ENCODE measurements at places on chromosomes 1 and 21.

DNA sequence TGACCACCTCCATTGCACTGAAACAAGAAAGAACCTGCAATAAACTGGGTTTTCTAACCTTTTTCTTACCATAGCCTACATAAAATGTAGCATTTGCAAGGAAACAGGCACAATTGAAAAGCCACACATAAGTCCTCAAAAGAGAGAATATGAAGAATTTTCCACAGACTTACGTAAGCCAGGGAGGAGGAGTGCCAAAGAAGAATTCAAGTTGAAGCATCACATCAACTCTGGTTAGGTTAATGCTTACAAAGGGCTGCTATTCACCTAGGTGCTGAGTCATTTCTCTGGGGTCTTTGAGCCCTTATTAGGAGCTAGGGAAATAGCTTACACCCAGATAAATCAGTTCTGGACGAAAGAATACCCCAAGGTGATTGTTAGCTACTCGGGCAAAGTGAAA lies 9.6 kb downstream of the OSCP1 start:
- no peak for DNase-seq

- no peak for DNase-seq
These were observed 48.6 kb upstream of the ASPM start for GRCh38 chr1:197195100-197195499.

DNA sequence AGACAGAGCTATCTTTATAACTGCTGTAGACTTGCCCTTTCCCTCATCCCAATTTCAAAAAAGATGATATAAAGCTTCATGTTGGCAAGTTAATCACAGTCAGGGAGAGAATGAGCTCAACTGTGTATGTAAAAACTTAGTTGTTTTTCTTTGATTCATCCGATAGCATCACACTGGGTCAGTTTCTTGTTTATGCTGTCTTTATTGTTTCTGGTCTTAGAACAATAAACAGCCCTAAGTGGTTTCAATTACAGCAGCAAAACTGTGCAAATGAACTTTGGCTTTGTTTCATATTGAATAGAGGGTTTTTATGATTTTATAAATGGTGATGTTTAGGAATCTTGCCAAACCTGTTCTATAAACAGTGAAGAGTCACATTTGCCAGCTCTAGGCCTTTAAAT lies 423.8 kb upstream of the CXADR start:
- DNase-seq, result no peak

DNA sequence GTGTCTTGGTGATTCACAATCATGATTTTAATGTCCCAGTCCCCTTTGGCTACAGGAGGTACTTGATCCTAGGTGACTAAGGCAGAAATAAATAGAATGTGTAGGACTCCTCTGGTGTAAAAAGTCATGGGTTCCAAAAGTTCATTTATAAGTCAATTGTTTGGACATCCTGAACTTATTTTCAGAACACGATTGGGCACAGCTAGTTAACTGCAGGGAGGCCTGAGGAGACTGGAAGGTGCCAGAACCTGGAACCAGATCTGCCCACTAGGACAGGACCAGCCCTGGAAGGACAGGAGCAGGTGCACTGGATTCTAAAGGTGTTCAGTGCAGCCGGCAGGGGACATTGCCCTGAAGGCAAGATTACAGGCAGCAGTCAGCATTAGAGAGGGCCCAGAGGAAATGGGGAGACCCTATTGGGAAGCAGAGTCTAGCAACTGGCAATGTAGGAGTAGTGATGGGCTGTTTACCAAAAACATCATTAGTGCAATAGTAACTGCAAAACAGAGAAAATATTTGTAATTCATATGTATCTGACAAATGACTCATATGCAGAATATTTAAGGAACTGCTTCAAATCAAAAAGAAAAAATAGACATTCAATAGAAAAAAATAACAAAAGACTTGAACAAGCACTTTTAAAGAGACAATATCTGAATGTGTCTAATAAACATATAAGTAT lies 23.6 kb upstream of the HEATR1 start:
- DNase-seq, result no peak

DNA sequence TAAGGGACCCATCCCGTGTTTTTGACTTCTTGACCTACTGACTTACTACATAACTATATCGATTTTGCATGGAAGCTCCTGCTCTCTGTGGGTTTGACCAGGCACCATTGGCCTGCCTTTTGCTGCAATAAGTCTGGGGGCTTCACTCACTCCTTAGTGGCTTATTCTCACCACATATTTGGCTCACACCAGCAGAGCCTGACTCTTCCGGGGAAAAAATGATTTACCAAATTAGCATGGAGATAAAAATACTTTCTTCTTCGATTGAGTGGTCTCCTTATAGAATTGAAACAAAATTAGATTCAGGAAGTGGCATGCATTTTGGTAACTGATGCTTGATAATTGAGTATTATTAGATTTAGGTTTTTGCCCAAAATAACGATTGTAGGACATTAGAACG lies 129.7 kb downstream of the RUNX1 start:
- DNase-seq, result no peak

GRCh38 chr1:6502000-6502891 lies 10.8 kb upstream of the PLEKHG5 start:
- DNase-seq, result no peak

DNA sequence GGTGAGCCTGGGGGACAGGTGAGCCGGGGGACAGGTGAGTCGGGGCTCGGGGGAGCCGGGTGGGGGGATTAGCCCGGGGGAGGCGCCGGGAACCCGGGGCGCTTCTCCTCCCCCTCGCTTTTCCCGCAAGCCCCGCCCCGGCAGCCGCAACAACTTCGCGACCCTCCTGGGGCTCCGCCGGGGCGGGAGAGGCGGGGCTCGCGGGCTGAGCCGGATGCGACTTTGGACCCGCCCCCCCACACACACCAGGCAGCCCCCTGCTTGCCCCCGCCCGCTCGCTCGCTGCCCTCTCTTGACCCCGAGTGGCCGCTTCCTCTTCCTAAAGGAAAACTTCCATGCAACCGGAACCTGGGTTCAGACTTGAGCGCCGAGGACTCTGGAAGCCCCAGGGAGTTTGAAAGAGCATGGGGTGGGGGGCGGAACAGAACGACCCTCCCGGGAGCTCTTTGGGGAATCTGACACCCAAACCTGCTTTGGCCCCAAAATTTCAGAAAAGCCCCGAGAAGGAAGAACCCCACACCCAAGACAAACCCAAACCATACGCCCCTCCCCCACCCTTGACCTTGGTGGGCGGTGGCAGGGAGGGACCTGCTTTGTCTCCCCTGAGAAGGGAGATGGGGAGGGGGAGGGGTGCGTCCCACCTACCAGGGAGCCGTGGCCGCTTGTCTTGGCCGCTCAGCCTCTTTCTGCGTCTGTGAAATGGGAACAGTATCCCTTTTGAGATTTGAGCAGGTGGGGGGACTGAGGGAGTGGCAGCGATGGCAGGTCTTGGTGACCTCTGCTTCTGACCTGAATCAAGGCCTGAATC lies 550 bp downstream of the ARHGEF16 start:
- DNase-seq, result no peak

DNA sequence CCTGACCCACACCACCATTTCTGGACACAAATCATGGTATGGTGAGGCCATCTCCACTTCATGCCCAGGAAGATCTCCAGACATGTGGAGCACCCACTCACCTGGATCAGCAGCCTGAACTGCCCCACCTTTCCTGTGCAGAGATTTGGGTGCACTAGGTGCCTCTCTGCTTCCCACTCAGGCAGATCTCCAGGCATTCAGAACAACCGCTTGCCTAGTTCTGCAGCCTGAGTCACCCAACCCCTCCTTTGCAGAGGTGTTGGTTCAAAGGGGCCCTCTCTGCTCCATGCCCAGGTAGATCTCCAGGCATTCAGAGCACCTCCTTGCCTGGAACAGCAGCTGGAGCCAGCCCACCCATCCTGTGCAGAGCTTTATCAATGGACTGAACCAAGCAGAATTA lies 620.8 kb downstream of the LRRIQ3 start:
- no peak for DNase-seq

DNA sequence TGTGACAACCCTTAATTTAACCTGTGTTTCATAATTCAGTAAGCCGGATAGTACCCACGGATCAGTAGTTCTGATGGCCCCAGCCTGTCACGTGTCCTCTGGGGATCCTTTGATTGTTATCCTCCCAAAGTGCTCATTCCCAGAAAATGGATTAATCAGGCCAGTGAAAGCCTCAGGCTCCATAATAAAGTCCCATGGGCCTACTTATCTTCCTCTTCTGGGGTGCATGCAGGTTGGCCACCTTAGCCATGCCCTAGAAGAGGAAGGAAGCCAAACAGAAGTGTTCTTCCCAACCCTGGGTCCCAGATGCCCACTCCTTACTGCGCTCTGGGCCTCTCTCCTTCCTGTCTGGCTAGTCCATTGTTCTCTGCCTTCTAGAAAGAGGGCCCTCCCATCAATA lies 146.1 kb downstream of the EDEM3 start:
- DNase-seq, result no peak

GRCh38 chr1:118209648-118210047 lies 24.6 kb upstream of the SPAG17 start:
- no peak for DNase-seq

- no peak for DNase-seq
These were observed 55.4 kb upstream of the CCDC190 start for GRCh38 chr1:162916407-162916806.

DNA sequence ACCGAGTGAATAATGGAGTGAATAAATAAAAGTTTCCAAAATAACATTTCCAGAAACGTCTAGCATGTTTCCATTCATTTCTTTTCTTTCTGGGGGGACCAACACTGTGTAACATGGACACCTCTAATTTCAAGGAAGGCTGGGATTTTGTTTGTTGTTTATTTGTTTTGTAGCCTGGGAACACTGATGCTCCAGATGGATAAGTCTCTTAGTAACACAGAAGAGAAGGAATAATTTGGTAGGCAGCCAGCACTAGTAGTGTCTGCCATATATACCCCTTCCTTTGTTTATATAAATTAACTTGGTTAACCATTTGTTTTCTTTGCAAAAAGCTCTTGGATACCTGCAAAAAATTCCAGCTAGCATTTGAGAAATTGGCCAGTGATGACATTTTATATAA lies 411.4 kb upstream of the DEPDC1 start:
- no peak for DNase-seq

GRCh38 chr1:212628046-212628445 lies 19.5 kb downstream of the ATF3 start:
- no peak for DNase-seq

- DNase-seq, result no peak
These were observed 709.9 kb downstream of the KCNT2 start for GRCh38 chr1:195898373-195898772.

GRCh38 chr1:119631433-119632102 lies 16.5 kb downstream of the ZNF697 start:
- DNase-seq, result no peak

GRCh38 chr1:194175251-194175650 lies 988.8 kb upstream of the B3GALT2 start:
- DNase-seq, result no peak

DNA sequence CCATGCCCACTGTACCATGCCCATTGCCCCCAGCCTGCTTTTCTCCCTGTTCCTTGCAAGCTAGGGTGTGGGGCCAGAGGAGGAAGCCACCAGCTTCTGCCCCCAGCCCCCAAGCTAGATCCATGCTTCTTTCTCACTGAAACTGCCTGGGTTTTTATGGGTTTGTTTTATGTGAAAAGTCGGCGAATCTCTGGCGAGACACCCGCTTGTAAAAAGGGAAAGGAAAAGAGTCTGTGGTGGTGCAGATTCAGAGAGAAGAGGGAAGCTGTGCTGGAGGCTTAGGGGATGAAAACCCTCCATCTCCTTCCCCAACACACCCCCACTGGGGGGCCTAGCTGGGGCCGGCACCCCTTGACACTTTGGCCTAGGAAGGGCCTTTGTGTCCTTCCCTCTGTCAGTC lies 26.2 kb downstream of the GRHL3 start:
- DNase-seq, result no peak
